ENCODE measurements at places on chromosomes 7 and 10.

DNA sequence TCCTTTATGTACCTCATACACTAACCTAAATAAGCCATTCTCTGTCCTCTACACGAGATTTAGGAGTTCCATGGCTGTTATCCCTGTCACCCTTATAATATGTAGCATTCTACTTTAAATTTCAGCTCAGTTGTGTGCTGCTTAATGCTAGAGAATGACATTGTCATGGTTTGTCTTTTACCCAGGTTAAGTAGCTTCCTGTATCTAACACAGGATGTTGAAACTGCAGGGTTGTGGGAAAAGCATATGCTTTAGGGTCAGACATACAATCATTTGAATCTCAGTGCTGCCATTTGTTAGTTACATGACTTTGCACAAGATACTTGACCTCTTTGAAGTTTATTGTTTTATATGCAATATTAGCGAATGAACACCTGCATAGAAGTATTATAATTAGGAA, 235.1 kb upstream of the CACNA2D1 start:
- DNase-seq: no peak

DNA sequence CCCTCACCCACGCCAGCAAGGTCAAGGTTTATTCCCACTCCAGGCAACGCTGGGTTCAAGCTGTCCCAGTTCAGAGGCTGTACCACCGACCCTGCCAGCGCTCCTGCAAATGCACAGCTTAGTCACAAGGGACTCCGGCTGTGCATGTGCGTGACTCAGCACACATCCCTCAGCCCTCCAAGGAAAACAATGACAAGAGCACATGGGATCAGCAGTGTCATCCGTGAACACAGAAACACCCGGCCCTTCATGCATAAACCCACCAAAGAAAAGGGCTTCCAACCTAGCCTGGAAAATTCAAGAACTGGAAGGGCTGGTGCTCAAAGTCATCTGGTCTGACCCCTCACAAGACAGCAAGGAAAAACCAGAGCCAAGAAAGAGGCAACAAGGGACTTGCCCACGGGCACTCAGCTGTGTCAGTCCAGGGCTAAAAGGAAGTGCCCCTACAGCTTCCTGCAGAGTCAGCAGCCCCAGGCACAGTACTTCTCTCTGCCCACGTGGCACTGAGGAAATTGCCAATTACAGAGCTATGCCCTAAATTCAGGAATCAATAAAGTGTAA, 106.1 kb downstream of the KCNMA1 start:
- DNase-seq: no peak

DNA sequence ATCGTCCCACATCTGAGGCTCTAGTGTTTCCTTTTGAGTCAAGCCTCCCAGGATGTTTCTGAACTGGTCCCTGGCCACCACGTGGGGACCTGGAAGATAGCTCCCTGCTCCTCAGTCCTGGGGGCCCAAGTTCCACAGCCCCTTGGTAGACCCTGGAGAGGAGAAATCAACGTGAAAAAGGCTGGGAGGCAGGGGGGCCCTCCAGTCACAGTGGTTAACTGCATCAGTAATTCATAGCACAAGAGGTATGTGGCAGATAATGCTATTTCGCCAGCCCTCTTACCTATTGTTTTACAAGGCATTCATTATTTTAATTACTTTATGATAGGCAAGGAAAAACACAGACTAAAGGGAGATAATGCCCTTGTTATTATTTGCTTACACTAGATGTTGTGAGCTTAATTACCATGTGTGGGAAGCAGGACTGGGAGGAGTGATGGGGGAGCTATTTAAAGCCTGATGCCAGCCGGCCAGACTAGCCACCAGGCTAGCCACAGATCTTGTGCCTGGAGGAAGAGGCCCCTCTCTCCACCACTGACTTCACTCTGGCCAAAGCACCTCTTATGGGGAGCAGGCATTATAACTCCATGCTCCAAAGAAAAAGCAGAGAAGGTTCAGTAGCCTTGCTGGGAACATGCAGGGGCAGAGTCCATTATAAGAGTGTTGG, 230.7 kb downstream of the KCNMA1 start:
- no peak for DNase-seq

DNA sequence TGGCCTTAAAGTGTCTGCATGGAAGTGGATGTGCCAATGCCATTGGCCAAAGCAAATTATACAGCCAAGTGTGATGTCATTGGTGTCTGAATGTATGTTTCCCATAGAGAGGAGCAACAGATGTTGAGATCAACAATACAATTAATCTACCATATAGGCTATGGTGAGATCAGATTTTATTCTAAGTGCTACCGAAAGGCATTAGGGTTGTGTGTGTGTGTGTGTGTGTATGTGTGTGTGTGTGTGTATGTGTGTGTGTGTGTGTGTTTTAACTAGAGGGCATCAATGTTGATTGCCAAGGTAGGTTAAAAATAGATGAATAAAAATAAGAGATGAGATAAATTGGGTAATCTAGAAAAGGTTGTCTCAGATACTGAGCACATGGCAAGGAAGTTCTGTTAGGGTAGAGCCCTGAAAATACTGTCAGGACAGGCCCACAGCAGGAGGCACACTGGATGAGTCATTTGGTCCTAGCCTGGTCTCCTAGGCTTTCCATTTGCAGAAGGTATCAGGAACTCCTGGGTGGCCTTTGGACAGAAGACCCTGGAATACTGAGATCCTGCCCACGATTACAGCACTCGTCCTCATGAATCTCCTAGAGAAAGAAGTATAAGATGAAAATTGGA, 446.0 kb upstream of the PODXL start:
- no peak for DNase-seq

- DNase-seq: no peak
Measured at GRCh38 chr10:95601116-95601719, 40.0 kb upstream of the SORBS1 start.

DNA sequence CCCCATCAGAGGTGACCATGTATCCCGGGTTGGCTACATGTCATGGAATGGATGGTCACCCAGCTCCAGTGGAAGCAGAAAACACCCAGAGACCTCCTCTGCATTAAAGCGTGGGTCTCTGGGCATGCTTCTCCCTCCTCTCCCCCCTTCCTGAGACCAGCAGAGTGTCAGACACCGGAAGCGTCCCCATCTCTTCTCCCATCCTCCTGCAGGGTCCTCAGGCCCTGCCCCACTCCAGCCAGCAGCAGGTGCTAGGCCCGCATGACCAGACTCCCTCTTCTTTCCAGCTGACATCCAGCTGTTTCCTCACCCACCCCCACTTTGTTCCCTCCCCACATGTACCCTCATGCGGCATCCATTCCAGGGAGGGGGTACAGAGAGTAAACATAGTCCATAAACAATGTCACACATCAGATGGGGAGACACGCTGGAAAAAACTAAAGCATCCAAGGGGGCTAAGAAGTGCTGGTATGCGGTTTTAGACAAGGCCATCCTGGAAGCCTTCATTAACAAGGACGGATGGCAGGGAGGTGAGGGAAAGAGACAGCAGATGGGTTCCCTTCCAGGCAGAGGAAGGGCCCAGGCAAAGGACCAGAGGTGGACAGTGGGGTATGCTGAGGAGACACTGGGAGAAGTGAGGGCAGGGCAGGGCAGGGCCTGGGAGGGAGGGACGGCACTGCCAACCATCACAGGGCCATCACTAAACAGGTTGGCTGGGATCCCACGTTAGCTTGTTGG, 12.5 kb upstream of the SLC18A3 start:
- no peak for DNase-seq

DNA sequence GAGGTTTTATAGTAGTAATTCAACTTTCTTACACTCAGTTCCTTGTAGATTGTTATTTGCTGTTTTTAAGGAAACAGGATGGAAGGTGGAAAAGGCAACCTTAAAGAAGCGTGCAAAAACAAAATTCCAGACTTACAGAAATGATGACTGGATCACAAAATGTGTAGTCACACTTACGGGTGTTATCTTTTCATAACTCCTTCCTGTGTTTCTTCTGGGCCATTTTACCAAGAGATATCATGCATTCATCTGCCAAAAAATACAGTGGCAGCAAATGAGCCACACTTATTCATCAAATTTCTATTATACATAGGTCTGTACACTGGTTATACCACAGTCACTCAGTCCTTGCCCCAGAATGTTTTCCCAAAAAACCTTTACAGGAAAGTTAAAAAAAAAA, 94.3 kb upstream of the IL6 start:
- DNase-seq: no peak

DNA sequence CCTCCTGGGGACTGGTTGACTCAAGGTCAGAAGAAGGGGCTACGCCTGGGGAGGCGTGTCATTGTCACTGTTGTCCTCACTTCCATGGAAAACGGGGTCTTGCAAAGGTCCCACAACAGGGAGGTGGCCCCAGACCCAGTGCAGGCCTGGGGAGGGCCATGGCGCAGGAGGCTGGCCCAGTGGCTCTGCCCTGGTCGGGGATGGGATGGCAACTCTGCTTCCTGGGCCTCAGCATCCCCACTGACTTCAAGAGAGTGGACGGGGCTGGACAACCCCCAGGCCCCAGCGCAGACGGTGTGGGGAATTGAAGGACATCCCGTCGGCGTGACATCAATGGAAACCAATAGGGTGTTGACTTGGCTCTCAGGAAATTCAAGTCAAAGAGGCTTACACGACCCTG, 35.2 kb downstream of the MICALL2 start:
- DNase-seq: no peak

DNA sequence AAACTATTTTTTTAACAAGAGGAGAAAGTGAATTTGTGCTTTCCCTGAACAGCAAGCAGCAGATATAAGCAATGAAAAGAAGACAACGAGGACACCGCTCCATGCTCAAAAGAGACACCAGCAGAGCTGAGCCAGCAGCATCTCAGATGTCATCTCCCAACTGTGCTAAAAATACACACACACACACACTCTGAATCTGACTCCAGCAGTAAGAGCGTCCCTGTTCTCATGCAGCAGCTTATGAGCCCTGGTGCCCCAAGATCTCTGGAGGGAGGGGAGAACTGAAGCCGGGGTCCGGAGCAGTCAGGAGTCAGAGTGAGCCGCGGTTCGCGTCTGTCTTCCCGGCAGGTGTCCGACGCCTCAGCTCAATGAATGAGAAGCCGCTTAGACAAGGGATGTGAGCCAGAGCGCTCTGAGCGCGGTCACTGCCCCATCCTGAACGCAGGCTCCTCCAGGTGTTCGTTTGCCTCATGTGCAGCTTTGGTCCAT, 49.2 kb downstream of the SVIL start:
- DNase-seq: no peak

- DNase-seq: no peak
Measured at GRCh38 chr10:15789793-15790525, 70.2 kb upstream of the ITGA8 start.

GRCh38 chr7:143240291-143241168, 18.7 kb downstream of the TAS2R40 start:
- no peak for DNase-seq

- no peak for DNase-seq
Measured at GRCh38 chr7:70421319-70421718, 710.6 kb upstream of the GALNT17 start.

- DNase-seq: no peak
Measured at GRCh38 chr7:130683026-130683425, 3.3 kb downstream of the TSGA13 start.

GRCh38 chr7:63043657-63044543, 954.7 kb upstream of the ZNF722 start:
- DNase-seq: no peak

Data from cortex of kidney (tissue), 1 donor.